ENCODE measurements at places on chromosomes 11 and 22.

- DNase-seq, result no peak
Observed at GRCh38 chr22:37784829-37785495, 22.8 kb upstream of the GCAT start.

GRCh38 chr11:130369141-130369691 lies 54.5 kb upstream of the ZBTB44 start:
- DNase-seq, result no peak

DNA sequence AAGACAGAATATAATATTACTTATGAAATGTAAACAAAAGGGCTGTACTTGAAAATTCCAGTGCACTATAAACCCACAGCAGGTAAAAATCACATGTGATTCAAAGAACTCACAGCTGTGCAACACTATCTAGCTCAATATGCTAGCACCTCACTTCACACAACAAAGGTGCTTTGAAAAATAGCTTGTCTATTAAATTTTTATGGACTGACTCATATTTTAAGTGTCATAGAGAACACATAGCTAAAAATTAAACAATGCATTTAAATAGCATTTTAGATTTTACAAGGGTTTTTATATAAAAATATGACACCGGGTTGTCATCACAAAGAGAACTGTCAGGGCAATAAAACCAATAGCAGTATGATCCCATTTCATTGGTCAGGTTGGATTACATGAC lies 1390.5 kb upstream of the TENM4 start:
- no peak for DNase-seq

- DNase-seq, result no peak
Observed at GRCh38 chr22:39997939-39998726, 3.4 kb downstream of the FAM83F start.

DNA sequence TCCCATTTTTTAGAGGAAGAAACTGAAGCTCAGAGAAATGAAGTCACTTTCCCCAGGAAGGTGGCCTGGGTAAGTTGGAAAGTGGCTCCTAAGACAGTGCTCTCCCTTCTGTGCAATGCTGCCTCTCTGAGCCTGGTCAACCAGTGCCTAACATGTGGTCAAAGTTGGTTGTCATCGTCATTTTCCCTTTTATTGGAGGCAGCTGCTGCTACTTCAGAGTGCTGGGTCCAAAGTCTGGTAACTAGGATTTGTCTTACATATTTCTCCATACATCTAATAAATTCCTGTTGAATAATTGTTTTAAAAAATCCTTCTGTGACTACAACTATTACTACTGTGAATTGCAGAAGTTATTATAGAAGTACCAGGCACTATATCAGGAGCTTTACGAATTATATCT lies 48.1 kb downstream of the TECTA start:
- DNase-seq, result no peak

DNA sequence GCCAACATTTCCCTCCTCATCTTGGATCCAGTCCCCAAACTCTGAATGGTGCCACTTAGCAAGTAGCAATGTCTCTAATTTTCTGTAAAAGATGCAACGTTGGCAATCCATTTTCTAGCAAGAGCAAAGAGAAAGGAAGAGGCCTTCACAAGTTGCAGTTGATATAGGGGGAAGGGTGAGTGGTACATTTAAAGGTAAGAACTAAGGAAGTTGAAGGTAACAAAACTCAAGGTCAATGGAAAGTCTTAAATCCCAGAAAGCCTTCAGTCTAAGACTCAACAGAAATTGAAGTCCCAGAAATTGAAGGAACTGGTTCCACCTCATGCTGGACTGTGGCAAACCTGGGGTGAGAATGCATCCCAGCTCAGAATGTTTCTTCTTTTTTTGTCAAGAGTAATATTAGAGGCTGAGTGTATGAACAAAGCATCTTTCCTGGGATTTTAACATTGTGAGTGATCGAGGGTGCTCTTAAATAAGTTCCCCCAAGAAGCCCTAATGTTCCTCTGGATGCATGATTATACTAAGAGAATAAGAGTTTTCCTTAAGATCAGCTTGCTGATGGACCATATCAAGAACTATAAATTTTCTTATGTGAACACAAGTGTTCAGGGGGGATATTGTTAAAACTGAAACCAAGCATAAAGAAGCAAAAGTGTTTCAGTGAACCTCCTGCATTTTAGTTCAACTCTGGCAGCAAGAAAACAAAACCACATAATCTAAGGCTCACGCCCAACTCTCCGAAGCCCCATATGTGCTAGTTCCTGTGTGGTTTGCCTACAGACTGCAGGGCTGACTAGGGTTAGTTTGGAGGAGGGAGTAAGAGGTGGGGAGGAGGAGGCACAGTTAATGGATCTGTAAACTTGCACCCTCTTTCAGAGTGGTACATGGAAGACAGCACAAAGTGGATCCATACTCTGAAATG lies at the start of gene GRAP2:
Gene GRAP2, plus strand, starts transcription at position 779 of the 922 bp plus-strand sequence. CDS start 46,023 bp downstream, outside the sequence.
- no peak for DNase-seq

DNA sequence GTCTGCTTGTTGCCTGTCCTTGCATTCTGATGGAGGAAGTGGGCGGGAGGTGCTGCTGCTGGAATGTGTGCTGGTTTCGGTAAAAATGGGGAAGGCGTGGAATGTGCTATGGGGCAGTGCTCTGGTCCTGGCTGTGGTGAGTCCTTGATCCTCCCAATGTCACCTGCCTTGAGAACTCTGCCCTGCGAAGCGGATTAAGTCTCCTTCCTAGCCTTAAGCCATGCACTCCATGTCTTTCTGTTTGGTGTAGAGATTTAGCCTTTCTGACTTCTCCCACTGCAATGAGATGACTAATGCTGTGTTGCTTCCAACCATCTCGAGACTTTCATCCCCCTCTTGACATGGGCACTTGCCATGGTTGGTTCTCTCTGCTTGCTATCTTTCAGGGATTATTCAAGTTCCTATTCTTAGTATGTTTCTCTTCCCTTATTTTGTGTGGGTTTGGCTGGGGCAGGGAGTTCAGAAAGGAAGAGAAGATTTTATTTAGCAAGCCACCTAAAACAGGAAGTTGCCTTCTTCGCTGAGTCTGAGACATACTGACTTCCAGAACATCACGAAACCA lies 687.9 kb downstream of the NTM start:
- DNase-seq, result peak; percentile 0

- no peak for DNase-seq
Observed at GRCh38 chr11:67504950-67505581, at the start of gene PITPNM1. Gene PITPNM1, minus strand, starts transcription at chr11:67505363. Its CDS starts 1,183 bp downstream, at chr11:67504180.

- no peak for DNase-seq
Observed at GRCh38 chr11:74312326-74312725, 886 bp upstream of the P4HA3 start.

GRCh38 chr11:37572491-37573171 lies 974.6 kb upstream of the RAG2 start:
- no peak for DNase-seq

GRCh38 chr22:44729391-44730021 lies 22.9 kb upstream of the ARHGAP8 start:
- no peak for DNase-seq

DNA sequence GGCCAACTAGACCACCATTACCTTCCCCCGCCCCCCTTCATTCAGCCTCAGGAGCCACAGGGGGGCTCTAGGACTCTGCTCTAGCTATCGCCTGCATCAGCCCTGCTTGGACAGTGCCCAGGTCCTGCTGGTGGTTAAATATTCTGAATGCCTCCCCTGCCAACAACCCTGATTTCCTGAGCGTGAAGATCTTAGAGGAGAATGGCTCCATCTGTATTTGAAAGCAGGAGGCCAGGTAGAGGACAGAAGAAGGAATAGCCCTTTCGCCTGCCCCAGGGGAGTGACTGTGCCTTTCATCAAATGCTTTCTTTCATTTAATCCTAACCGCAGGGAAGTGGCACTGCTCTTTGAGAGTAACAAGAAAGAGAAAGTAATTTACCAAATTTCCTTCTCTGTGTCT lies 69.2 kb downstream of the ISX start:
- DNase-seq, result no peak

GRCh38 chr11:8775332-8775731 lies 92.7 kb downstream of the RPL27A start:
- DNase-seq, result no peak

- DNase-seq, result peak; percentile 68
Observed at GRCh38 chr22:42649246-42650099, at the start of gene CYB5R3. Gene CYB5R3, minus strand, starts transcription at chr22:42649392. Its CDS starts 77 bp downstream, at chr22:42649315.

GRCh38 chr11:62217191-62217748 lies 8.8 kb downstream of the SCGB2A1 start:
- DNase-seq, result no peak
